ENCODE measurements at places on chromosomes 3 and 15.

GRCh38 chr3:108133858-108134554, 43.2 kb upstream of the CD47 start:
- no peak for DNase-seq

DNA sequence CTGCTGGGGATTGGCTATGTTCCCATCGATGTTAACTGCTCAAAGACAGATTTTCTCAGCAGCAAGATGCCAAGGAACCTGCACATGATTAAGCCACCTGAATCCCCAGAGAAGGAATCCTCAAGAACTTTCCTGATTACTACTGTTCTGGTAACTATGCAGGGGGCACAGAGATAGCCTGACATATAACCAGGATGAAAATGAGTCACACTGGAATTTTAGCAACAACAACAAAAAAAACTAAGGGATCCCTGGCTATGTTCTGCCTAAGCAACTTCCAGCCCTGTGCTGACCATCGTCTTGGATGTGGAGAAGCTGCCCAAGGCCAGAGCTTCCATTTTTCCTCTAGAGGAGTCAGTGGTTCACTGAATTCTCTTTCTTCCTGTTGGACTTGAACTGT, 13.8 kb downstream of the RIOX2 start:
- DNase-seq: no peak

DNA sequence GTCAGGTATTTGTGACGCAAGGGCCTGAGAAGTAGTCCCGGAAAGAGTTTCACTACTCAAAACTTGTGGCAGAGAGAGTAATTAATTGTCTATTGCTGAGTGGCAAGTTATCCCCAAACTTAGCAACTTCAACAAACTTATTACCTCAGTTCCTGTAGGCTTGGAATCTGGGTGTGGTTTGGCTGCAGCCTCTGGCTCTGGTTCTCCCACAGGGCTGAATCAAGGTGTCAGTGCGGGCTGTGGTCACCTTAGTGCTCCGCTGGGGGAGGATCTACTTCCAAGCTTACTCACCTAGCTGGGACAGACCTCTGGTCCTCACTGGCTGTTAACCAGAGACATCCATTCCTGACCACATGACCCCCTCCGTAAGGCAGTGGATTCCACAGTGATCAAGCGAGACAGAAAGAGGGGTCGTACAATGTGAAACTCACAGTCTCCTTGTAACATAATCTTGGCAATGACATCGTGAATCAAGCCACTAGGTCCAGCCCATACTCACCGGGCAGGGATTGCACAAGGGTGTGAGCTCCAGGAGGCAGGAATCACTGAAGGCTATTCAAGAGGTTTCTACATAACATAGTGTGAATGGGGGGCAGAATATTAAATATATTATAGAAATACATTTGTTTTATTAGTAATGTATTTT, 138.3 kb downstream of the RYR3 start:
- no peak for DNase-seq

DNA sequence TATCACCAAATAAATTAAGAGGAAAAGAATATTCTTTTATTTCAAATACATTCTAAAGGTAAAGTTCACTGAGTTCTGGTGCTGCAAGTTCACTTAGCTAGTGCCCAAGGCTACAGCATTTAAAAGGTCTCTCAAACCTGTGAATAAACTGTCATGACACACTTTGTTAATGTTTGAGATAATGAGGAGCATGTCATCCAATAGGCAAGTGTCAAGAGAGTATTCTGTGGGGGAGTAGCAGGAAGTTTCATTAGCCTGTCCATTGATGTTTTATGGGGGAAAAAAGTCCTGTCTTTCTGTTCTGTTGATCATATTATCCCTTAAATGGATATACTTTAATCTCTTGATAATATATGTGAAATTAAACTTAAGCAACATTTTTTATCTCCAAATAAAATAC, 4.0 kb downstream of the SPESP1 start:
- no peak for DNase-seq

GRCh38 chr3:100563652-100564211, 45.7 kb upstream of the ADGRG7 start:
- no peak for DNase-seq

- DNase-seq: no peak
Observed at GRCh38 chr3:171784387-171784786, 25.9 kb downstream of the PLD1 start.

DNA sequence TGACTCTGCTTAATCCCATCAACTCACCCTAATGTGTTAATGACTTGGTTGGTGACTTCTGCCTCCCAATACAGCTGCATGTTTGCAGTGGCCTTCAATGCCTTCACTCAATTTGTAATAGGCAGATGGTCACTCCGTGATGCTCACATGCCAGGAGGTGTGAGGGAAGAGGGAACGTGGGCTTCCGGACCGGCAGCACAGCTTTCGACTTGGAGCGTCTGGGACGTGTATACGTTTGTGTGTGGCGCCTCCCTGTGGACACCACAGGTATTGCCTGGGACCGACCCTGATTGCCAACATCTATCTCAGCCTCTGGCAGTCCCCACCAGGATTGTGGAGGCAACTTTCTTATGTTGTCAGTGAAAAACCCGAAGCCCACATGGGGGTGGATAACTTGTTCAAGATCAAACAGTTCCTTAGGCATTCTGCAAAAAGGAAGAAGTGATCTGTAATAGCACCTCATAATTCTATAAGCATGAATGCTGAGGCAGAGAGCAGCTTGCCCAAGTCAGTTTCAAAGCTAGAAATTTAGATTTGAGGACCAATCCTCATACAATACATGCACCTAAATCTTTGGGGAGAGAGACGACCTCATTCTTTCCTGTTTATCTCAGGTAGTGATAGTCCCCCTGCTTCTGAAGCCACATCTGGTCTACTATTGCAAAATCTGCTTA, 16.9 kb downstream of the MRPL46 start:
- peak; percentile 5 for DNase-seq

GRCh38 chr3:65742914-65743313, 295.8 kb downstream of the MAGI1 start:
- DNase-seq: no peak

GRCh38 chr3:181493423-181493822, 218.3 kb upstream of the SOX2 start:
- no peak for DNase-seq

DNA sequence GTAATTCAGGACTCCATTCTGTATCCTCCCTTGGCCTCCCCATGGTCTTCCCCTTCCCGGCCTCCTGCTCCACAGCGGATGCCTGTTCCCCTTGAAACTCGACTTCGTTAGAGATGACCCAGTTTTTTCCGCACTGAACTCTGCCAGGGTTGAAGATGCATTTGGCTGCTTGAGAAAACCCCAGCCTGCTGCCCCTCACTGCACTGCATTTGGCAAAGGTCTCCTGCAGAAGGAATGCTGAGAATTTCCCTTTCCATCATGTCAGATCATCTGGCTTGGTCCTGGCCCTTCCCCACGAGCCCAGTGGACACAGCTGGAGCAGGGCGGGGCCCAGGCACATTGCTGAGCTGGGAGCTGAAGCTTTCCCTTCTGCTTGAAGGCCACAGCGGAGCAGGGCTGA, 37.6 kb upstream of the RGMA start:
- no peak for DNase-seq

GRCh38 chr3:130654921-130655320, 91.7 kb downstream of the PIK3R4 start:
- no peak for DNase-seq

DNA sequence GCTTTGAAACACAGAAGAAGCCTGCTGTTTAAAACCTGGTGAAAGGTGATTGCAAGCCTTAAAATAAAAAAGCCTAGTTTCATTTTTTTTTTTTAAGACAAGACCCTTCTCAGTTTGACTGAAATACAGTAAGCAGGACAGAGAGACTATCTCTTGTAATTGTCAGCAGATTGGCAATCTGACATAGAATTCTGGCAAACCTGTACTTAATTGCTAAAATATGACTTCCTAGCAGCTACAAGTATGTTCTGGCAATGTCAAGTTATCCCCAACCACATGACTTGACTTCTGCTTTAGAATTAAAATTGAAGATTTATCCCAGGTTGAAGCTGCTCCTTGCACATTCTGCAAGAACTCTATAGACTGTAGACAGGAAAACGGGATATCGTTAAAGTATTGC, 232.8 kb upstream of the NR2F2 start:
- no peak for DNase-seq

DNA sequence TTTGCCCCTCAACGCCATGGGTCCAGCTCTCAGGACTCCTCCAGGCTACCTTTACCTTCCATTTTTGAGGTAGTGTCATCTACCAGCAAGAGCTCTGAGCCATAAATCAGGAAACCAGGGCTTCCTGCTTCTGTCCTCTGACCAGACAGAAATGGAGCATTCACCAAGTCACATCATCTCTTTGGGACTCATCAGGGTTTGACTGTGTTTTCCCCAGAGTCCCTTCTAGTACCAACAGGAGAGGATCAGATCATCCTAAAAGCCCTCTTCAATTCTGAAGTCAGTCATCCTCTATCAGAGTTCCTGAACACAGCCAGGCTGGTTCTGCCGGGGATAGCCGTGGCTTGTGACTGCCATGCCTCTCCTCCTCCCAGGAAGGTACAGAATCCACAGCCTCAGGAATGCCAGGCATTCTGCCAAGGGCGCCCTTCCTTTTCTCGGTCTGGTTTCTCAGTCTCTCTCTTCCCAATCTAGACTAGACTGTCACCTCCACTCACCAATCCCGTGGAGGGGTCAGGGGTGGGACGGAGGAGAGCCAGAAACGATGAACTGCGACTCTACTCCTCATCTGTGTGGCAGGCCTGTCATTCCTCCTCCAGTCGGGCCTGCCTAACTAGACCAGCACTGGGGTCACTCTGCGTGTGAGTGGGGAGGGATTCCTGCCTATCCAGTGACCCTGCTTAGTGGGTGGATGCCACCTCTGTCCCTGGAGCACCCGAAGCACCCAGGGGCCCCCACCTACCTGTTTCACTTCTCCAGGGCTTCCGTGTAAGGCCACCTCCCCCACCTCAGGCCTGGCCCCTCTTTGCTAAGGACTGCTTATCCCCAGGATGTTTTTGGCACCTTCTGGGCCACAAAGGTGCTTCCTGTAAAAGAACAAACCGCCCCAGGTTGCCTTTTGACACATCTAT, 30.9 kb downstream of the CCNL1 start:
- no peak for DNase-seq

DNA sequence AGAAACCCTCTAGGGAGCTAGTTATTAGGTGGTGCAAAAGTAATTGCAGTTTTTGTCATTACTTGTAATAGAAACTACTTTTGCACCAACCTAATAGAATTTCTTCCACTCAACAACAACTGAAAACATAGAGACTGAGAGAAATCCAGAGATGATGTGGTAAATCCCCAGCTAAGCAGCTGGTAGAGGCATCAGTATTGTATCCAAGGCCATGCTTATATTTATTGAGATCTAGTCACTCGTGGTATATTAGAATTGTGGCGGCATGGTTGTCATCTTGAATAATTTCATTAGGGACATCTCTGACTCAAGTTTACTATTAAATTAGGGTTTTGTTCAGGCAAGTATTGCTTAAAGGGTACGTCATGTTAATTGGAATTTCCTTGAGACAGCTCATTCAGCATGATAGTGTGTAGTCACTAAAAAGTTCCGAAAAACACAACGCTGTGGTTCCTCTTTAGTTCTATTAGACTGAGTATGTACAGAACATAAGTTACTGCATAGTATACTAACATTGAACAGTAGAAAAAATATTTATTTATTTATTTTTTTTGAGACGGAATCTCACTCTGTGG, 35.3 kb downstream of the PAK2 start:
- DNase-seq: no peak

GRCh38 chr3:33355611-33356010, 78.4 kb downstream of the FBXL2 start:
- no peak for DNase-seq

DNA sequence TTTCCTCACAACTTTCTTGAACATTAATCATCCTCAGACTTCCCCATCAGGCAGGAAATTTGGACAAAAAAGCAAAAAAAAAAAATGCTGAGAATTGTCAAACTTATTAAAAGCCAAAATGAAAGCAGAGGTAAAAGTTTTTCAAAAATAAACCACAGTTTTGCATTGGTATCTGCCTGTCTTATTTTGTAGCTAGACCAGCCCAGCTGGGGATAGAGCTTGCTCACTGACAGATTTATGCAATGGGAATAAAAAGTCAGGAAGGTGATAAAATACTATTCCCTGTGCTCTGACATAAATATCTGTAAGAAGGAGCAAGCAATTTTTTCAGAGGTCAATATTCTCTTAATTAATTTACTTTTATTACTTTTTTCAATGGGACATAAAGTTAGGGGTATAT, 1006.7 kb upstream of the ALCAM start:
- no peak for DNase-seq

GRCh38 chr3:196640297-196641018, 964 bp downstream of the NRROS start:
- no peak for DNase-seq

DNA sequence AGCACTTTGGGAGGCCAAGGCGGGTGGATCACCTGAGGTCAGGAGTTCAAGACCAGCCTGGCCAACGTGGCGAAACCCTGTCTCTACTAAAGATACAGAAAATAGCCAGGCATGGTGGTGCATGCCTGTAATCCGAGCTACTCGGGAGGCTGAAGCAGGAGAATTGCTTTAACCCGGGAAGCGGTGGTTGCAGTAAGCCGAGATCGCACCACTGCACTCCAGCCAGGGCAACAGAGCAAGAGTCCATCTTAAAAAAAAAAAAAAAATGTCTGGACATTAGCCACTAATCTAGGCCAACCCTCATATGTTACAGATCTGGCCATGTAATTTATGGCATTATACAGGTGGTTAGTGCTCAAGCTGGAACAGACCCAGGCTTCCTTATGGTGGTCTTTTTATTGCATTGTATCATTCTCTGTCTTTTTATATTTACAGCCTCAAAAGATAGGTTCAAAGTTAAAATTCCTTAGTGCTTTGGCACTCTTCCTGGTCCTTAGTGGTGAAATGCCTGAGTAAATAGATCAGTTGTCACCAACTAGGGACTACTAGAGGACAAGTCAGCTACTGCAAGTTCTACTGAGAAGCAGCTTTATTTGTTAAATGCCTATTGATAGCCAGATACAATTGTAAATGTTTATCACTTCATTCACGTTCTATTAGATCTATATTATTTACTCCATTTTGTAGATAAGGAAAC, 16.0 kb downstream of the STARD9 start:
- DNase-seq: no peak

DNA sequence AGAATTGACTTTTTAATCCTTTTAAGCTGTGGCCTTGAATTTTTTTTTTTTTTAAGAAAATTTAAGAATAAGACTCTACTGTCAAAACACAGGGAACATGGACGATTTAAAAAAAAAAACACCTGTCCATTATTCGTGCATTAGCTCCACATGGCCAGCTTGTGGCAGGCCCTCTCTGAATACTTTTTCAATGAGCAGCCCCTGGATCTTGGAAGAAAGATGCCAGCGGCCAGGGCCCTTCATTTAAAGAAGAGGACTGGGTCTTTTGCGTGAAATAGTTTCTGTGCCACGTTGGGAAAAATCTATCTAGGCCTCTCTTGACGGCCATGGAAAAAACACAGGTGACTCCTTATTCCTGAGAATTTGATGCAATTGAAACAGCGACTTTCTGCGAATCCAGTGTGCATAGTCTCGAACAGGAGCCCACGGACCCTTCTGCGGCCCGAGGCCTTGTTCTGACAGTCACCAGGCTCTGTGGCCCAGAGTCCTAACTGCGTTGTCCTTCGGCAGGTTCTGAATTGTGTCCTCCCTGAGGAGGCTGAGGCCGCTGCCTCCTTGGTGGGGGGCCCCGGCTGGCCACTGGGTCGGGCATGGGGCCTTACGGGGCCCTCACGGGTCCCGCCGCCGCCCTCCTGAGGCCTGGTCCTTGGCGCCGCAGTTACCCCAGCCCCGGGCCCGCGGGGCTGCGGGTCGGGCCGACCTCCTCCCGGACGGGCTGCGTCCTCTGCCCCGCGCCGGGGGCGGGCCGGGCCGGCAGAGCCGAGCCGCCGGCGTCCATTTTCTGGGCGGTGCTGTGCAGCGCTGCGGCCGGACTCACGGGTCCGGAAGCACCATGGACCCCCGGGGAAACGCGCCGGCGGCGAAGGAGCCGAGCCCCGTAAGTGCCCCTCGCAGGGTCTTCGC, 33.5 kb downstream of the ZBTB38 start:
- peak; percentile 34 for DNase-seq
